ENCODE measurements at places on chromosomes 6 and 20.

GRCh38 chr6:161761966-161762365 lies 488.1 kb upstream of the AGPAT4 start:
- DNase-seq: no peak

DNA sequence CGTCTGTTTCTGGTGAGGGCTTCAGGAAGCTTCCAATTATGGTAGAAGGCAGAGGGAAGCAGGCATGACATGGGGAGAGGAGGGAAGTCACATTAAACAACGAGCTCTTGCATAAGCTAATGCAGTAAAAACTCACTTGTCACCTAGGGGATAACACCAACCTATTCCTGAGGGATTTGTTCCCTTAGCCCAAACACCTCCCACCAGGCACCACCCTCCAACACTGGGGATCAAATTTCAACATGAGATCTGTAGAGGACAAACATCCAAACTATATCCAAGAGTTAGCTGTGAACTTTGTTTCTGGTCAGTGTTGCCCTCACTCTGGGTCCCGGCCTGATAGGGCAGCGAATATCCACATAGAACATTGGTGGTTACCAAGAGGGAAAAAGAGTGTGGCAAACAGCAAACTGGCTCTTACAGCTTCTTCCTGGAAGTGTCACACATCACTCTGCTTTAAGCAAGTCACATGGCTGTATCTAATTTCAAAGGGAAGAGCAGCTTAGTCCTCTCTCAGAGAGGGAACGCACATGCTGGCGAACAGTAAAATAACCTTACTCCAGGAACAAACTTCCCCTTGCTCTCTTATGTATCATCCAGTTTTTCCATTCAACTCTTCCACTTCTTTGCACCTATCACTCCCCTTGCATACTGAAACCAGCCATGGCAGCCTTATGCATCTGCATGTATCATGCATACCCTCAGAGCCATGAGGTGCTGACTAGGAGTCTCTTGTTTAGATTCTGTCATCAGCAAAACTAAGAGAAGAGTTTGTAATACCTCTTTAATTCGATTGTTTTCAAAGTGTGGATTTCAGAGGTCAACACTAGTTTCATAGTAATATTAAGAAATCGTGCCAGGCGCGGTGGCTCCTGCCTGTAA lies 4.8 kb upstream of the MOCS1 start:
- DNase-seq: peak; percentile 66

- DNase-seq: no peak
These were observed 143.8 kb downstream of the F13A1 start for GRCh38 chr6:6176586-6177228.

GRCh38 chr6:35014341-35014740 lies 125.3 kb downstream of the ANKS1A start:
- no peak for DNase-seq

DNA sequence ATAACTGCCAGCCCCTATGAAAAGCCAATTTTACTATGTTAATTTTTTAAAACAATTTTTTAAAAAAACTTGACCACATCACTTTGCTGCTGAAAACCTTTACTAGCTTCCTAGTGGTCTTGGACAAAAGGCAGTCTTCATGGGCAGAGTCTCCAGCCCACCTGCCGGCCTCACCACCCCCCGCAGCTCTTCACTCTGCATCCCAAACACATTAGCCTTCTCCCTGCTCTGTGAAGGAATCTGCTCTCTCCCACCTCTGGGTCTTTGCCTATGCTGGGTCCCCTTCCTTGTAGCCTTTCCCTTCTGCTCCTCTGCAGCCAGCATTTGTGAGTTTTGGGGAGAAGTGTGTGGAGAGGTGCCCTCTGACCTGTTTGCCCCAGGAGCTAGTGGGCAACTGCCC lies 170.7 kb upstream of the MLN start:
- DNase-seq: no peak

Data from NCI-H510A (cell line).